ENCODE measurements at places on chromosomes 2 and 18.

GRCh38 chr2:48946449-48947048 lies 191.0 kb upstream of the LHCGR start:
- DNase-seq = peak; percentile 38

DNA sequence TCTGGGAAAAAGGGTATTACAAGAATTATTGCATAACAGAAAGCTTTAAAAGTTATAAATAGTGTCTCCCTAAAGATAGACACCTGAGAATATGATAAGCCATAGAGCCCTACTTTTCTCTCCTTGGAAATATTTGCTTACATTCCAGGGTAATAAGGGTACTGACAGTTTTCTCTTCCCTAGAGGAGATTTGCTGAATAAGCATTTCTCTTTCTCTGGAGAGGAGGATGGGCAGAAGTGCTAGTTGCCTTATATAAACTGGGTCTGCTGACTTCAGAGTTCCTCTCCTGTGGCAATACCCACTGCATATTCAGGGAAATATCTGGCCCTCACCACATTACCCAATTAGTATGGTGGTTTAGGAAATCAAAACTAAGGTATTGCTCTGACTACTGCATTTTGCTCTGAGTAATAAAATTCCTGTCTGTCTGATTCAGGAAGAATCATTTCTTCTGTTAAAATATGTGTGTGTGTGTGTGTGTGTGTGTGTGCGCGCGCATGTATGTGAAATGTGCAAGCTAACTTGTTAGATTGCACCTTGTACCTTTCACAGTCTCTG lies 1391.3 kb downstream of the DSC3 start:
- DNase-seq = no peak

- DNase-seq = no peak
Measured at GRCh38 chr2:241121008-241121407, 18.9 kb upstream of the MTERF4 start.

GRCh38 chr2:56202381-56203121 lies 18.8 kb downstream of the CCDC85A start:
- no peak for DNase-seq

DNA sequence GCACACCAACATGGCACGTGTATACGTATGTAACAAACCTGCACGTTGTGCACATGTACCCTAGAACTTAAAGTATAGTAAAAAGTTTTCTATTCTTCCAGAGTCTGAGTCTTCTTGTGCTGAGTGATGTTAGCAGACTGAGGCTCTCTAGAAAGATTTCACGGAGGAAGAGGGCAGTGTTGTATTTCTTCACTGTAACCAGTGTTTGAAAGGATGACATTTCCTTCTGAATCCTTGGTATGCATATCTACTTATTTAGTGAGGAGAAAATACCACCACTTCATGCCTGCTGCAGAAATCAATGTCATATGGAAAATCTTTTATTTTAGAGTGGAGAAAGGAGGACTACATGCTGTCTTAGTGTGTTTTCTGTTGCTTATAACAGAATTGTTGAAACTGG lies 357.1 kb downstream of the CCDC85A start:
- DNase-seq = no peak

GRCh38 chr2:136255648-136256461 lies 137.9 kb upstream of the CXCR4 start:
- no peak for DNase-seq

- no peak for DNase-seq
Measured at GRCh38 chr18:5052491-5052890, 144.6 kb downstream of the AKAIN1 start.

DNA sequence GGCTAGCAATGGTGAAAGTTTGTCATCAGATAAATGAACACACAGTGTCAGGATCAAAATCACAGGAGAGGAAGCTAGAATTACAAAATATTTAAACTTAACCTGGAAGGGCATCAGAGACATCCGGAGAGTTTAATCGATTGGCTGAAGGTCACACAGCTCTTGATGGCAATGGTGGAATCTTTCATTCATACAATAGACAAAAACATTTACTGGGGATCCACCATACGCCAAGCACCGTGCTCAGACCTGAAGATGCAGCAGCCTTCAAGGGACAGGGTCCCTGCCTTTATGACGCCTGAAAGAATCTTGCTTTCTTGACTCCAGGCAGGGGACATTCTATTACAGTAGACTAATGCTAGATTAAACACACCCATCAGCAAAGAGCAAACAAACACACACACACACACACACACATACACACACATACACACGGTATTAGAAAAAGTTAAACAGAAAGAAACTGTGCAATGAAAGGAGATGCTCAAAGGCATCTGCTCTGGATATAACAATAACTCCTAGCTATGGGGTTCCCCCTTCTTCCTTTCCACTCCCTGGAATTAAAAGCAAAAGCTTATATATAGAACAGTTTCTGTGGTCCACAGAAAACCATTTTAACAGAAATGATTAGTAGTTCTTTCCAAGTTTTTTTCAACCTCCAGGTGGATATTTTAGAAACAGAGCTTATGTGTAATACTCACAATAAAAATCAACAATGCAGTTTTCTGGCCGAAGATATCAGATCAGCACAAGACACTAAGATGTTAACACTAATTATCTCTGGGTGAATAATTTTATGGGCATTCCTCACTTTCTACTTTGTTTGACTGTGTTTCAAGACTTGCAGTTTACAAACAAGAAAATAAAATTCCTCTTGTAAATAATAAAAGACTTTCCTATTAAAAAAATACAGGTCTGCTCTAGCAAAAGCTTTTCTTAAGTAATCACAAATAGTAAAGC lies 151.7 kb downstream of the ANKRD44 start:
- no peak for DNase-seq

DNA sequence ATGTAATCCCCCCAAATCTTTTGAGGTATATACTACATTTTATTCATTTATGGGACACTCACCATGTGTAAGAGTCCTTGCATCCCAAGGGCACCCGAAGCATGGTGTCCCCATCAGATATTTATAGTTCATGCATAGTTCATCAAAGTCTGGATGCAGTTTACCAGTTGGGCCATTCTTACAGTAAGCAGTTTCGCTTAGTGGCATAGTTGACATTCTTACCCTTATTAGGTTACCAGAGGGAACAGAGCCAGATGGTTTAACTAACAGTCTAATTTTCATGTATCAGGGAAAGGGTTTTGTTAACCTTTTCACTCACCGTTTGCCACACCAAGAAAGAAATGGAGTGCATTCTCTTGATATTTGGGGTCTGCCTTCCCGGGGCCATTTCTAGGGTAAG lies 7.1 kb downstream of the ZNF407 start:
- DNase-seq = no peak

- DNase-seq = no peak
Measured at GRCh38 chr2:128091726-128092080, 703 bp downstream of the UGGT1 start.

- DNase-seq = no peak
Measured at GRCh38 chr18:413233-413632, 87.3 kb downstream of the COLEC12 start.

DNA sequence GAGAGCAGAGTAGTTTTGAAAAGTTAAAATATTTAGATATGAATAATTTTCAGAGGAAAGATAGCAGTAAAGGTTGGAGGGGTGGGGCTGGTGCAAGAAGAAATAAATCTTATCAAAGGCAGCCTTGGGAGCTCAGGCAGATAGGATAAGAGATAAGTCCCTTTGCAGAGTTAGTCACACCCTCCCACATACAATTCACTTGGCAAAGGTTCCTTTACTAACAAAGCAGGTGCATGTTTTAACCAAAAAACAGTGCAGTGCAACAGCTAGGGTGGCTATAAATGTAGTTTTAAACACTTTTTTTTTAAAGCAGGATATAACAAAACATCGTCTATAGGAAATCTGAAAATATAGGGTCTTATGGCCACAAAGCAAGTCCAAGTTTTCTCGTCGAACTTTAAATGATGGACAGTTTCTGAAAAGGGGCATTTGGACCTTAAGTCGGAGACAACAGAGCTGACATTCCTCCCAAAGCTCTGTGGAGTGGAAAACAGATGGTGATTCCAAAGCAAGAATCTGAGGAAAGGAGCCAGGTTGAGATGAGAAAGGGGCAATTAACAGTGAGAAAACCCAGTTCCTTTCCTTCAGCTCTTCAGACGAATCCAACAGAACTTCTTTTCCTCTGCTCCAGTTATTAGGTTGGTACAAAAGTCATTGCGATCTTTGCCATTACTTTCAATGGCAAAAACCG lies 53.0 kb downstream of the EPHA4 start:
- no peak for DNase-seq

DNA sequence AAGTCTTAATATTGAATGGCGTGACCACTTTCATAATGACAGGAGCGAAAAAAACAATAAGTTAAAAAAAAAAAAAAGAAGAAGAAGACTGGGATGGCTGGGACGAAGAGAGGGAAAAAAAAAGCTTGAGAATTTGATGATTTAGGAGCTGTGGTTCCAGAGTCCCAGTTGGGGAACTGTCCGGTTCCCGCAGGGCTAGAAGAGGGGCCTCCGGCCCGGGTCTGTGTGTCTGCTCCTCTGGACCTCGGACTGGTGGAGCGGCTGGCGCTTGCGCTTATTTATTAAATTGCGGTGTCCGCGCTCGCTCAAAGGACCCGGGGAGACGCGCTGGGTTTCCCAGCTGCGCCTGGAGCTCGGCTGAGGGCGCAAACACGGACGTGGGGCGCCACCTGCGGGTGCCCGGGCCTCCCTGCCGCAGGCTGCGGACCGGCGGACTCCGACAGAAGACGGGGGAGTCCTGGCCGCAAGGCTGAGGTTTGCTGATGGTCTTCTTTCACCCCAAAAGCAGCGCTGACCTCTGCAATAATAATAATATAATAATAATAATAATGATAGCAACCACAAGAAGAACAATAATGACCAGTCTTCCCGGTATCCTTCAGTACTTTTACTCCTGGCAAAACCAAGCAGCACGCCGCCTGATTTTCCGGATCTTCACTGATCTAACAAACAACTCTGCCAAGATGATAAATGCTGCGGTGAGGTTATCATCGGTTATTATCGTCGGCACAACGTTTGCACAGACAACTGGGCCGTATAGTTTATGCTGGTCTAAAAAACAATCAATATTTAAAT lies at the start of gene CBLN2:
Gene CBLN2, minus strand, starts transcription at position 251 of the 795 bp plus-strand sequence. CDS start 2,182 bp downstream, outside the sequence.
- peak; percentile 56 for DNase-seq

DNA sequence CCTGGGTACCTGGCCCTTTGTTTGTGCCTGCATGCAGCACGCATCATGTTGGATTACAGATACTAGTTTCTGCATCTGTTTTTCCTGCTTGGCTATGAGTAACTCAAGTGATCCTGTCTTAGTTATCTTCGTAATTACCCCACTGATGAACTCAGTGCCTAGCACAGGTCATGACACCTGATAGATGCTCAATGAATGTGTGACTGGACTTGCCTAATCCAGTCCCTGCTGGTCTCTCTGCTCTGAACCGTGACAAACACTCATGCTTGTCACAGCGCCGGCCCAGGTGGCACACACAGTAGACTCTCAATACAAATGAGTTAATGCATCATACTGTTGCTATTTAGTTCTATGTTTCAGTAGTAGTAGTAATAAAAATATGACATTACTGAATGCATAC lies 31.2 kb upstream of the NTSR2 start:
- no peak for DNase-seq

- DNase-seq = no peak
Measured at GRCh38 chr2:22893761-22894517, 491.0 kb upstream of the KLHL29 start.

DNA sequence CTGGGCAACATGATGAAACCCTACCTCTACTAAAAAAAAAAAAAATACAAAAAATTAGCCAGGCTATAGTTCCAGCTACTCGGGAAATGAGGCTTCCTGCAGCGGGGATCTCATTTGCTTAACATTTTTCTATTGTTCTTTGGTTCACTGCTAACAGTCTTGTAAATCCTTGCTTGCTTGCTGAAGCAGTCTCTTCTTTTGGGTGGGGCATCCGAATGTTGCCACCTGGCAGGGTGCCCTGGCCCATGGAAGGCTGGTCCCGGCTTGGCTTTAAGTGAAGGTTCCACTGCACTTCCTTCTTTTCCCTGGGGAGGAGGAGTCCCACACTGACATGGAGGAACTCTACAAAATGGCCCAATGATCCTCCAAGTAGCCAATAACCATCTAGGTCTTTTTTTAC lies 6.0 kb upstream of the ANKRD29 start:
- DNase-seq = no peak

DNA sequence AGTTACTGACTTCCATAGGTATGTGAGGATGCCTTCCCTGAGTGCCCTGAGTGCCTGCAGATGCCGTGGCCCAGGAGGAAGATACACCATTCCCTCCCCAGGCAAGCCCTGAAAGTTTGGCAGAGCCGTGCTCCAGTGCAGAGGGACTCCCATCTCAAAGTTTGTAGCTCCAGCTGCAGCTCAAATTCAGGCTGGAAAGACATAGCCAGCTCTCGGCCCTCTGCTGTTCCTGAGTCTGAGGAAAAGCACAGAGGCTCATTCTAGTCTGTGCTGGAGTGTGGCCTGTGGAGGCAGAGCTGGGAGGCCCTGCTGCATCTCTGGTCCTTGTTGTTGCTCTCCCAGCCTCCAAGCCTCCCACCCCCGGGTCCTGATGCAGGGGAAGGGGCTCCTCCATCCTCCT lies 15.9 kb upstream of the TPO start:
- DNase-seq = no peak

GRCh38 chr2:96374211-96374951 lies 38.8 kb downstream of the NCAPH start:
- DNase-seq = no peak

- no peak for DNase-seq
Measured at GRCh38 chr18:55547705-55548056, 40.3 kb downstream of the TCF4 start.

GRCh38 chr2:634041-634440 lies 43.2 kb downstream of the TMEM18 start:
- no peak for DNase-seq

DNA sequence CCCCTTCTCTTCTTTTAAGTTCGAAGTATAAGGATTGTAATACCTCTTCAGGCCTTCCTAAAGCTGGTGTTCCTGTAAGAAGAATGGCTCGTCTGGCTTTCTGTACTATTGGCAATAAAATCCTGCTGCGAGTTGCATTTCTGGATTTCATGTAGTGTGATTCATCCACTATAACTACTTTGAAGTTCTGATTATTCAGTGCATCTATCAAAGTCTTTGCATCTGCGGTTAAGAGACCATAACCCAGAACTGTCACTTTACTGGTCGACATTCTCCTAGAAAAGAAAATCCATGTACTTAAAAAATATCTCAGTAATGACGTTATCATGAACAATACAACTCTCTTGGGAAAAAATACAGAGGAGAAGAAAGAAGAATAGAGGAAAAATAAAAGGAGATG lies 181.1 kb downstream of the ZRANB3 start:
- DNase-seq = no peak

DNA sequence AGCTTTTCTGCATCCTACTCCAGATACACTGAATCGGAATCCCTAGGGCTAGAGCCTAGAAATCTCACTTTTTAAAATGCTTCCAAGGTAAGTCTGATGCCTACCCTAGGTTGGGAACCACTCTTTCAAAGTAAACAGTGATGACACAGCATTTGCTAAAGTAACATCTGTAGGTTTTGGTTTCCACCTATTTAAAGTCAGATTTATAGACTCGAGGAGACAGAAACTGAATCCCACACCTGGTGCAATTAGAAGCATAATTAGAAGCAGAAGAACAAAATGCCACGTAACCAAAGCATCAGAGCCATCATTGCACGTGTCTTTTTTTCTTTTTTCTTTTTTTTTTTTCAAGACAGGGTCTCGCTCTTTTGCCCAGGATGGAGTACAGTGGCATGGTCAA lies 40.9 kb downstream of the PDK1 start:
- DNase-seq = no peak
